ENCODE measurements at places on chromosomes 12 and 14.

- no peak for DNase-seq
Observed at GRCh38 chr12:117967512-117967911, 1.3 kb downstream of the KSR2 start.

DNA sequence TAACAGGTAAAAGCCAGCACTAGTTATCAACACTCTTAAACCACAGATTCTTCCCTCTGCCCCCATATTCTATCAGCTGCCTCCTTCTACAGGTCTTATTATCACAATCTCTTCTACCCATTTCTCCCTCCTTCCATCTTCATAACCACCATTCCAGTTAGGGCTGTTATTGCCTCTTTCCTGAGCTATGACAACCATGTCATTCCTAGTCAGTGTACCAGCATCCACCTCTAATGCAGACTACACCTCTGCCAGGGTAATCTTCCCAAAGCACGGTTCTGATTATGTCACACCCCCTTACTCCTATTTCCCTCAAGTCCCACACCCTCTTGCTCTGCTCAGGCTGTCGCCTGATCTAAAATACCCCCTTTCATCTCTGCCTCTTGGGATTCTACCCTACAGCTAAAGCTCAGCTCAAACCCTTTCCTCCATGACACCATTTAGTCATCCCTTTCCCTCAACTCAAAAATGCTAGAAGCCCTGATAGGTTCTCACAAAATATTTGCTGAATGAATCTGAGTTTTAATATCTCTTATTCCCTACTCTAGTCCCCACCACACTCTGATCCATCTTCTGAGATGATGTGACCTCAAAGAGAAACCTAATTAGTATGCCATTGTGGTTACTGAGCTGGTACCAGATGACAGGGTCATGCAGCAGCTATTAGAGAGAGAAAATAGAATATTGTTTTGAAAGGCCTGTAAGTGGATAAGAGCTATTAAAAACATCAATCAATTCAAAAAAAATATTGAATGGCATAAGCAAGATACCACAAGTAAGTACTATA lies 11.7 kb downstream of the RACGAP1 start:
- DNase-seq, result no peak

GRCh38 chr14:68775614-68776126 lies 17.2 kb downstream of the ZFP36L1 start:
- no peak for DNase-seq

- no peak for DNase-seq
Observed at GRCh38 chr12:52442600-52443061, 8.5 kb upstream of the KRT75 start.

- no peak for DNase-seq
Observed at GRCh38 chr14:99672506-99673304, 11.4 kb upstream of the CYP46A1 start.

- no peak for DNase-seq
Observed at GRCh38 chr12:47231456-47231855, 151.7 kb upstream of the AMIGO2 start.

GRCh38 chr12:90010089-90010488 lies 301.5 kb upstream of the ATP2B1 start:
- no peak for DNase-seq

GRCh38 chr12:67427336-67427735 lies 158.2 kb downstream of the CAND1 start:
- no peak for DNase-seq

DNA sequence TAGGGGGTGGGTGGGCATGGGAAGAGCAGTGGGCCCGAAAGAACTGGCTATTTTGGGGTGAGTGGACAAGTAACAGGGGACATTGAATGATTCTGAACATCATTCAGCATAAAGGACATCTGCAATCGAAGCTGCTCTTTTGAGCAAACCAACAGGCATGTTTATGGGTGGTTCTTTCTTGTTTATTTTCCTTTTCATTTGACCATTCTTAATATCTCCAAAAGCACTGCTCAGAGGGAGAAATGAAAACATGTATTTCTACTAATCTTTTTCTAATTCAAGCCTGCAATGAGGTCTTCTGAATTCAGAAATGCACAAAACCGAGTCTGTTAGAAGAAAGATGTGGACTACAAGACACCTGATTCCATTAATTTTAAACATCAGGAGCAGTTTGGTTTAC lies 54.0 kb downstream of the NUAK1 start:
- DNase-seq, result no peak

DNA sequence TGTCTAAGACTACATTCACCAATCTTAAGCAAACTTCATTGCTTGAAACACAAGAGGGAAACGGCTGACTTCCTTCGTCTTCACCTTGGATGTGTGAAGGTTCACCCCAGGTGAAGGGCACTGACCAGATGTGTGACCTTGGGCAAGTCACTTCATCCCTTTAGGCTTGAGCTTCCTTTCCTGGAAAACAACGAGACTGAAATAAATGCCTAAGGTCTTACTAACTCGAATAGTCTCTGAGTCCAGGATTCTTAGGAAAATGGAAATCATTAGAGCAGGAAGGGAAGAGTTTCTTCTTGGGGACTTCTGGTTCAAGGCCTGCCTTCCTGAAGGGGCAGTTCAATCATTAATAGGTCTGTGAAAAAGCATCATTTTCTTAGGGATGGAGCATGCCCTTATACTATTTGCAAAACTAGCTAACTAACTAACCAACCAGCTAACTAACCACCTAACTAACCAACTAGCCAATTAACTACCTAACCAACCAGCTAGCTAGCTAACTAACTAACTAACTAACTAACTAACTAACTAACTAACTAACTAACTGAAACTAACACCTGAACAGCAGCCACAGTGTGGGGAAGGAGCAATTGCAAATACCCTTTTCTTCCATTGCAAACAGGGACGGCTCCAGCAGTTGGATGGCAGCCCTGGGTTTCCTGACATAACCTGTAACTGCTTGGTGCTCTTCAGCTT lies 31.5 kb upstream of the EMP1 start:
- DNase-seq, result no peak

DNA sequence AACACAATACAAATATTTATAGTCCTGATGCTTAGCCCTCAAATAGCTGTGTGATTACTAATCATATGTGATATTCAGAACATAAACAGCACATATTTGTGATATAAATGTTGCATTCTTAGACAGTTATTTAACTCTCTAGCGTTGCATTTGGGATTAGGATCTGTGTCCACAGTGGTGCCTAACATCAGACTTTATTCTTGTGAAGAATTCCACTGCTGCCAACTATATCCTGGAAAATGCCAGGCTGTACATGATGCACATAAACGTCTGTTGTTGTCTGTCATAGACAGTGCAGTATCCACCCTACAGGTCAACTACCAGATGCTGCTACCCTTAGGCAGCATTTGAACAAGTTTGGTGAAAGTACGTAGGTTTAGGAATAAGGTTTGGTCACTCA lies 39.0 kb downstream of the SLC38A4 start:
- DNase-seq, result no peak

GRCh38 chr14:96102081-96102856 lies 63.1 kb downstream of the C14orf132 start:
- DNase-seq, result no peak

GRCh38 chr14:28382444-28383190 lies 384.0 kb upstream of the FOXG1 start:
- no peak for DNase-seq

DNA sequence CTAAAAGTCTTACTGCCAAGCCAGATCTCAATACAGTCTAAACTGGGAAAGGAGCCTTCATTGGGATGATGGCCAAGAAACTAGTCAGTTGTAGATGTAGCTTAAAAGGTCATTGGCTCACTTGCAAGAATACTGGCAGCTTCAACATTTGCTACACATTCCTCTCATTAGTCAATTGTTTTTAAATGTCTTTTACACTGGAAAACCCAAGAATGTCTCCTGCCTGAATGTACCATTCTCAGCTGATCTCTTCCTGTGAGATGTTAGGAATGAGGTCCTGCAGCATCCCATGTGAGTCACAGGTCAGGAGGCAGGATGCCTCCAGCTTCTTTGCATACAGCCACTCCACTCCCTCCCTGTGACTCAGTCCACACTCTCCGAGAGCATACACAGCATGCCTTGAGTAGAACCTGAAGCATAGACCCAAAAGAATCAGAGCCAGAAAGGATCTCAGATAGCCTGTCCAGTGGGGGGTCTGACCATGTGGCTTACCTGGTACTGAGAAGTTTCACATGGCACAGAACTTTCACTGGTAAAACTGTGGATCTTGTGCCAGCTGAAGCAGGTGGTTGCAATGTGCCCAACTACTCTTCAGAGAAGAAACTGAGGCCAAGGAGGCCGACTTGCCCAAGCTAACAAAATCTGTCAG lies 56.0 kb upstream of the HECTD1 start:
- DNase-seq, result no peak

DNA sequence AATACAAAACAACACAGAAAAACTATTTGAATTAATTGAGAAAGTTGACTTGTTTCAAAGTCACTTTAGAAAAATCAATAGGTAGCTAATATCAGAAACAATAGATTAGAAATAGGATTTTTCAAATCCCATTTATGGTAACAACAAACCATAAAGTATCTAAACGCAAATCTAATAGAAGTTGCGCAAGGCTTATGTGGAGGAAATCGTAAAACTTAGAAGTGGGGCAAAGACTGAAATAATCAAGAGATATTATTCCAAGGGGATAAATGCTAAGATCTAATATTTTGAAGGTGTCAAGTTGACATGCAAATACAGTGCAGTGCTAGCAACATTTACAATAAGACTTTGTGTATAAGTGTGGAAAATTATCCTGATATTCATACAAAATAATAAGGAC lies 87.2 kb downstream of the TRHDE start:
- DNase-seq, result no peak

- no peak for DNase-seq
Observed at GRCh38 chr14:102500158-102500662, 9.4 kb downstream of the ANKRD9 start.

DNA sequence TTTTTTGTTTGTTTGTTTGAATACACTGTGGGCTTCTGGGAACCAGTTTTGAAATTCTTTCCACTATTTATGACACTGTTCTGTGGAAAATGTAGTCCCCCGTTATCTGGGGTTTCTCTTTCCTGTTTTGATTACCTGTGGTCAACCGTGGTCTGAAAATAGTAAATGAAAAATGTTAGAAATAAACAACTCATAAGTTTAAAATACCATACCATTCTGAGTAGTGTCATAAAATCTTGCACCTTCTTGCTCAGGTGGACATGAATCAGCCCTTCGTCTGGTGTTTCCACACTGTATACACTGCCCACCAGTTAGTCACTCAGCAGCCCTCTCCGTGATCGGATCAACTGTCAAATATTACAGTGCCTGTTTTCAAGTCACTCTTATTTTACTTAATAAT lies 5.1 kb upstream of the PAPOLA start:
- DNase-seq, result no peak

DNA sequence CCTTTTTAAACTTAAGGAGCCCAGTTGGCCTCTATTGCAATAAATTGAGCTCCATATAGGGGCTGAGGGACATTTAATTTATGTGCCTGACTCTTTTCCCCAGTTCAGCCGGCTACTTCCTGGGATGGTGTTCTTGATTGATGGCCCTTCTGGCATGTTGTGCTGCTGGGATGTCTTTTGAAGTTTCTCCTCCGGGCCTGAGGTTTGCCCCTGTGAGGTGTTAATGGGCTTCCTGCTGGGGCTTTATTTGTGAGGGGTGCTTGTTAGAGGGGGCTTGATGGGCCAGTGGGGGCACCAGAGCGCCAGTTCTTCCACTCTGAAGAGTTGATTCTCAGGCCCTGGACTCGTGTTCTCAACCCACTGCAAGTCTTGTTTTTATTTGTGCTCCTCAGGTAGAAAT lies 69.6 kb downstream of the CHST11 start:
- no peak for DNase-seq

- no peak for DNase-seq
Observed at GRCh38 chr14:92735344-92735743, 13.1 kb downstream of the LGMN start.

DNA sequence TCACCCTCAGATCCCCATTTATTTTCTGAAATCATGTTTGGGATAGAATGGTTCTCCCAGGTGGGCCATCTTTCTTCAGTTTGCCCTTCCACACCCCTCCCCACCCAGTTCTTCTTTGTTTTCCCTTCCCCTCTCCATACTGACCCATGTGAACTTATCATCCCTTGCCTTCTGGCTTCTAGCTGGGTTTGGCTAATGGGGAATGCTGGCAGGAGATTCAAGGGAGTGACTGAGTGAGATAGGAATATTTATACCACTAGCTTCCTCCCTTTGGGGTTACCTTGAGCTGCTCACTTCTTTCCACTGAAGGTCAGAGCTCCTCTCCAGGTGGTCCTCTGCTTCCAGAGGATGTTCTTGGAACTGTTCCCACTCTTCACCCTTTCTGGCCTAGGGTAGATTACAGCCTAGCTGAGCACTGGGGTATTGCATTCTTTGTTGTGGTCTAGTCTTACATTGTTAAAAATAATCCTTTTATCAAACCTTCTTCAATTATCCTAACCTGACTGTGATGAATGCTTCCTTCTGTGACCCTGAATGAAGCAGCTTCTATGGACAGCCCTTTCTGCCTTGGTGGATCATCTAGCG lies 88.3 kb upstream of the ATP2B1 start:
- DNase-seq, result no peak

DNA sequence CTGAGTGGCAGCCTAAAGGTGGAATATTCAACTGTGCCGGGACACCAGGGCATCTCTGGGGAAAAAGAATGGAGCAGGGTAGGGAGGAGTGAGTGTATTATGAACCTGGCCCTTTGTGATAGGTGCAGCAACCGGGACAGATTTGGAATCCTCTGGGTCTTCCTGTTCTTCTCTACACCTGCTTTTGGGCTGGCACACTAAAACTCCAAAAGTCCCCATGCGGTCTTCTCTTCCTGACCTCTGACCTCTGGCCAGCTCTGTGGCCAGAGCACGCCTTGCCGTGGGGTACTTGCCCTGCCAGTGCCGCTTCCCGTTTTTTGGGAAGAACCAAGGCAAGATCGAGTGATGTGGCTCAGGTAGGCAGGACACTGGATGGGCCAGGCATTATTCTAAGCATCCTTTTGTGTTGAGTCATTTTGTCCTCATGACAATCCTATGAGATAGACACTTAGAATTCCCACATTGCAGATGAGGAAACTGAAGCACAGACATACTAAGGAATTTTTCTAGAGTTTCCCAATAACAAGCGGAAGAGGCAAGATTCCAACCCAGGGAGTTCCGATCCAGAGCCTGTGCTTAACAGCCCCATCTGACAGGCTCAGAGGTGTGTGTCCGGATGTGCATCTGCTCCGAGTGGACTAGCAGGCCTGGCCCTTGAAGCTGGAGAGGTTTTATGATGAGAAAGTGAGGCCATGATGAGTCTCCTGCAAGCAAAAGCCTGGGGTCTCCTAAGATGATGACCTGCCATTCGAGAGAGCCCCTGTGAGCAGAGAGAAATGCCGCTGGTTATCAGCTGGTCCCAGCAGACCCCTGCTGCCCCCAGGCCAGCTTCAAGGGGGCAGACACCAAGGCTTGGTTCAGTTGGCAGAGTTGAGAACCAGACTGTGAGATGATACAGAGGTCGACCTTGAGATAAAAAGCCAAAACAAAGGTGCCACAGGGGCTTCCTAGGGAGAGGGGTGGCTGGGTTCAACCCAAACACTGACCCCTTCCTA lies 67.9 kb upstream of the ESRRB start:
- DNase-seq, result no peak

GRCh38 chr14:58537004-58537403 lies 100.8 kb upstream of the DACT1 start:
- no peak for DNase-seq

Data from anterior cingulate cortex (tissue), 58 donors.